ENCODE measurements at places on chromosomes 7 and 10.

GRCh38 chr7:7129381-7129780, 53.0 kb upstream of the C1GALT1 start:
- DNase-seq: no peak

DNA sequence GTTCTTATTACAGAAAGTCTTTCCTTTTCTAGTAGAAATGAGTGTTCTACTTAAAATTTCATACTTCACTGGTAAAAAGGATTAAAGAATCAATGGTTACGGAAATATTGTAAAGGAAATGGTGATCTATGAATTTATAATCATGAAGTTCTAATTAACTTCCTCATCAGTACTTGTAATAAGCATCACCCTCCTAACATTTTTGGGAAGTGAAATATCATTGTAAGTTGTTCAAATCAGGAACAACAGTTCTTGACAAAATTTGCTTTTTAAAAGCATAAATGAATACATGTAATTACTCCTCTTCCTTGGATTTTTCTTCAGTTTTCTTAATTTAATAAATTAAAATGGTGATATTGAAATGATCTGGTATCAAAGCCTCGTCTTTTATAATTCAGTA, 5.6 kb upstream of the PCGF5 start:
- DNase-seq: no peak

DNA sequence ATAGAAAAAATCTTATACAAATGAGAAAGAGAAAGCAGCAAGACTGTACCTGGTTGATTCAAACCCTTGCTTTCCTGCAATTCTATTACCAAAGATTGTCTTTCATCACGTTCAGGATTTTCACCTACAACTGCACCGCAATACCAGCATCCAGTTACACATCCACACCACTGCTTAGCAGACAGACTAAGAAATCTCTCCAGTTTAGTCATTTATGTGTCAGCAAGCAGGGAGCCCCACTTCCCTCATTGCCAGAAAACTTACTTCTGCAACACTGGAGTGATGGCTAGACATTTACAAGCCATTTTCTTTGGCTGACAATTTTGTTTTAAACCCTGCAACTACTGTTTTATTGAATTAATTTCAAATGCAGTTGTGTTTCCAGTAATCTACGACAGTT, 359.6 kb upstream of the MEOX2 start:
- no peak for DNase-seq

DNA sequence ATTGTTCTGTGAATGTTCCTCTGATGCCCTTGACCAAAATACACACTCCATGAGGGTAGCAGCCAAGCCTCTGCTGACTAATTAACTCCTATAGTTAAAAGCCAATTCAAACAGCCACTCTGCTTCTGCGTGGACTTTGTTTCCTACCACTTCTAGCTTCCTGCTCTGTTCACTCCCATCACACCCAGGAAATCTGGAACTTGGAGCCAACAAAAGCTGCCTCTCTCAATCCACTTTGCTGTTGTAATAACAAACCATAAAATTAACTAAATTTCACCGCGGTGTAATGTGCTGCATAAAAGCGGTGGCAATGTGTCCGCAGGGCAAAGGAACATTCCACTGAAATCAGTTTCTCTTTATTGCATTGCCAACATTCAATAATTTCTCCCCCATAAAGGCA, 239.5 kb downstream of the PLXNA4 start:
- DNase-seq: no peak

GRCh38 chr10:119413471-119414080, 128.9 kb downstream of the RGS10 start:
- DNase-seq: no peak

DNA sequence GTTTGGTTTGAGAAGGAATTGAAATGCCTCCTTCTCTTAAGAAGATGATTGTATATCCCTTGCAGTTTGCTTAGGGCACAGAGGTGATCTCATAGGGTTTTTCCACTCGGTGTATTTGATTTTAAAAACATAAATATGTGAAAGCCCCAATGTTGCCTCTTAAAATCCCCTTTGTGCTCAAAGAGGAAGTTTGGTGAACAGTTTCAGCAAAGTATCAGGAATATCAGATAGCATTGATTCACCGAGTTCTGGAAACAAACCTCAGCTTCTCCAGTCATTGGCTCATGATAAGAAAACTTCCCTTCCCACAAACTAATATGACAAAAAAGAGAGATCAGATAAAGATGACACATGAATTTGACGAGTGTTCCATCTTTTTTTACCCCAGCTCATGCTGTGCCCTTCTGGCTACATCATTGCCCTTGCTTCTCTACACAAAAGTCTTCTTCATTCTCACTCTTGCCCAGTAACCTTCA, 20.1 kb upstream of the SMNDC1 start:
- DNase-seq: no peak

DNA sequence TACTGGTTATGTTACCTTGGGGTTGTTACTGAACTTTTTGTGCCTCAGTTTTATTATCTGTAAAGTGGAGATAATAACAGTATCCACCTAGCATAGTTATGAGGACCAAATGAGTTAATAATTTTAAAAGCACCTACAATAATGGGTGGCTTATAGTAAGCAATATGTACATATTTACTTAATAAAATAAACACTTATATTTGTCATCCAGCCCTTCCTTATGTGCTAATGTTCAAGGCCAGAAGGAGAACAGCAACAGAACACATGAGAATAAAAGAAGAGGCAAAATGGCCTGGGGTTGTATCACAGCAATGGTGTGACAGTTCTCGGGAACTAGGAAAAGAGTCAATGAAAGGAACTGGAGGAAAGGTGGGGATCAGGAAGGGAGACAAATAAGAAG, 255.4 kb upstream of the LRGUK start:
- no peak for DNase-seq

GRCh38 chr7:32490127-32490796, at the start of gene LSM5:
Gene LSM5 (minus strand): TSS chr7:32490380. CDS start chr7:32490365, 15 bp downstream.
- peak; percentile 48 for DNase-seq

DNA sequence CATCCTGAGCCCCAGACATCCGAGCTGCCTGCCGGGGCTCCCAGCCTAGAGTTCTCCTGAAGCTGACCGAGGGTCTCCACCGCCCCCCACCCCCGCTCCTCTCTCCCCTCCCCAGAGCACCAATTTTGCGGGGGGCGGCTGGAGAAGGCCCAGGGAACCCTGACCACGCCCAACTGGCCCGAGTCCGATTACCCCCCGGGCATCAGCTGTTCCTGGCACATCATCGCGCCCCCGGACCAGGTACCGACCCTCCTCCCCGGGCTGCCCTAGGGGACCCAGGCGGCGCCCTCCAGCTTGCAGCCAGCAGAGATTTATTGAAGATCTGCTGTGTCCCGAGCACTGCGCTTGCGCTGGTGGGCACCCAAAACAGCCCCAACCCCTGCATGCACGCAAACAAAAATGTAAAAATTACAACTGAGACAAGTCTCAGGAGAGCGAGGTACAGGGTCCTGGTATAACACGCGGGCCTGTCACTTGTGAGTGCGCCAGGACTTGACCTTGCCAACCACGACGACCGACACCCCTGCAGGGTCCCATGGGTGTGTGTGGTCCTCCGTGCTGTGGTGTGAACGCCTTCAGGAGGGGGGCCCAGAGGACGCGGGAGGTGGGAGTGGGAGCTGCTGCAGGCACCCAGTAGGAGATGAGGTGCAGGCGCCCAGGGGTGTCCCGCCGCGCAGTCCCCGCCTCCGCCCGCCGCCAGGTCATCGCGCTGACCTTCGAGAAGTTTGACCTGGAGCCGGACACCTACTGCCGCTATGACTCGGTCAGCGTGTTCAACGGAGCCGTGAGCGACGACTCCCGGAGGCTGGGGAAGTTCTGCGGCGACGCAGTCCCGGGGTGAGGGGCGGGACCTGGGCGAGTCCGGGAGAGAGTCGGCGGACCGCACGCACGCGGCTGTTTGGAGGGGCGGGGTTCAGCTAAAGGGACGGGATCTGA, 3.1 kb downstream of the PCOLCE start:
- DNase-seq: no peak

DNA sequence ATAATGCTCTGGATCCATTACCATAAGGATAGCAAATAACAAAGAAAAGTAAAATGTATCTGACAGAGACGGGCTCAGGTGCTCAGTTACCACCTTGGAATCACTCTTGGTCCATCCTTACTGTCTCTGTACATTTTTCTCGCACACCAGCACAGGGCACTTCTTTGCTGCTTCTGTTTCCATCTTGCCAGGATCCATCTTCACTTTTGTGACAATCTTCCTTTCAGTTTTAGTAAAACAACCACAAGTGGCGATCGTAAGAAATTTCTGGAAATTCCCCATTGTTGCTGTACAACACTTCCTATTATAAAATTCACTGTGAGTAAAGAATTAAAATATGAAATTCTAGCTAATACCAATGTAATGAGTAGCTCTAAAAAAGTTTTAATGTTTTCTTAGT, 695.5 kb downstream of the GRM8 start:
- no peak for DNase-seq

DNA sequence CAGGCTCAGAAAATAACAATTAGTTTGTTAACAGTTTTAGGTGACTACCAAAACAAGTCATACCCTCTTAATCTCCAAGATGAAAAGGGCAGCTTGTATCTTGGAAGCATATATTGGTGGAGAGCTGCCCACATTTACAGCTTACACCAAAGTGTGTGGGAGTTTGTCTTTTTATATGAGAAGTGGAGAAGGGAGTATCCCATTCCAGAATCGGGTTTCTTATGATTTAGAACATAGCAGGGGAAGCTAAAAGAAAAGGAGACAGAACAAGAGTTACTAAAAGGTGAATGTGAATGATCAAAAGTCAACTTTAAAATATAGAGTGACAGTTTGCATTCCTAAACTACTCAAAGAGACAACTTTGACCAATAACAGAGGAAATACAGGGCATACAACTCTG, 338.6 kb upstream of the VWC2 start:
- DNase-seq: no peak

GRCh38 chr10:90575125-90575524, 282.7 kb downstream of the HTR7 start:
- no peak for DNase-seq
